Naive thymus-derived CD4-positive, alpha-beta T cell (primary cell): ENCODE measurements at places on chromosomes 3 and 15. TPM values are rescaled to one million over a fixed set of nuclear protein-coding genes. Genes with fewer than 3 reads are reported as not detected.

GRCh38 chr3:62529230-62529629 is 155.9 kb upstream of the FEZF2 start:
- no peaks in the 10 kb centered on the region for H3K36me3 ChIP-seq
- H3K27ac ChIP-seq = no peak overlapping the region
- no peaks in the 10 kb centered on the region for H3K27me3 ChIP-seq
- no peak for DNase-seq

GRCh38 chr3:61601831-61602230 is 40.5 kb downstream of the PTPRG start:
- no peaks in the 10 kb centered on the region for H3K4me1 ChIP-seq
- H3K27ac ChIP-seq = no peak overlapping the region
- no peaks in the 10 kb centered on the region for H3K36me3 ChIP-seq
- H3K4me3 ChIP-seq = no peak overlapping the region

- no peak overlapping the region for H3K27ac ChIP-seq
- DNase-seq = no peak
- no peaks in the 10 kb centered on the region for H3K36me3 ChIP-seq
- no peaks in the 10 kb centered on the region for H3K27me3 ChIP-seq
- H3K4me3 ChIP-seq = no peak overlapping the region
- H3K4me1 ChIP-seq = no peaks in the 10 kb centered on the region
Observed at GRCh38 chr3:10780922-10781321, 35.1 kb upstream of the SLC6A11 start.

GRCh38 chr3:184615396-184615795 is 53.8 kb downstream of the EPHB3 start:
- DNase-seq = no peak
- no peaks in the 10 kb centered on the region for H3K27me3 ChIP-seq
- H3K4me1 ChIP-seq = peaks cover 12% of the 10 kb centered on the region
- H3K4me3 ChIP-seq = no peak overlapping the region
- H3K36me3 ChIP-seq = no peaks in the 10 kb centered on the region
- H3K27ac ChIP-seq = no peak overlapping the region

GRCh38 chr15:72562386-72562785 is 88.3 kb downstream of the ARIH1 start:
- no peak overlapping the region for H3K4me3 ChIP-seq
- H3K36me3 ChIP-seq = peaks cover 8% of the 10 kb centered on the region
- no peaks in the 10 kb centered on the region for H3K27me3 ChIP-seq
- no peak for DNase-seq
- no peaks in the 10 kb centered on the region for H3K4me1 ChIP-seq
- no peak overlapping the region for H3K27ac ChIP-seq

GRCh38 chr3:38114875-38115644 is 21.9 kb downstream of the ACAA1 start:
- no peak overlapping the region for H3K27ac ChIP-seq
- no peaks in the 10 kb centered on the region for H3K27me3 ChIP-seq
- no peak for DNase-seq

FAM81A gene
- total RNA-seq = 0.61 TPM

GASK1A gene
- 0.24 TPM for total RNA-seq

IGSF11 gene
- not detected for total RNA-seq

C2CD4A gene
- not detected for total RNA-seq

KLHL6 gene
- 38.7 TPM for total RNA-seq

- H3K4me1 ChIP-seq = peaks cover 9% of the 10 kb centered on the region
- H3K27ac ChIP-seq = no peak overlapping the region
- no peak overlapping the region for H3K4me3 ChIP-seq
- no peaks in the 10 kb centered on the region for H3K36me3 ChIP-seq
- DNase-seq = no peak
Observed at GRCh38 chr3:45034612-45035252, 8.6 kb downstream of the CLEC3B start.

DNA sequence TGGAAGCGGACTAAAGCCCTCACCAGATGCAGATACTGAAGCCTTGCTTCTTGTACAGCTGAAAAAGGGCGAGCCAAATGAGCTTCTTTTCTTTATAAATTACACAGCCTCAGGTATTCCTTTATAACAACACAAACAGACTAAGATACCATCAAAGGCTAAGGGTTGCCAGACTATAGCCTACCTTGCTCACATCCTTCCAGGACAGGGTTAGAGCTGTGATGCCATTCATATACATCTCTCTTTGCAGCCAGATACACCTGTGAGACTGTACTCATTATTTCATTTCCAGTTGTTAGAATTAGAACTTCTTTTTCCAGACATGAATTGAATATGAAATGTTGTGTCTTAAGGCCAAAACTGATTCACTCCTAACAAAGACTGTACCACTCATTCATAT is 262.8 kb upstream of the NR2F2 start:
- H3K27me3 ChIP-seq = no peaks in the 10 kb centered on the region
- H3K4me1 ChIP-seq = no peaks in the 10 kb centered on the region
- H3K36me3 ChIP-seq = no peaks in the 10 kb centered on the region
- no peak overlapping the region for H3K4me3 ChIP-seq

DNA sequence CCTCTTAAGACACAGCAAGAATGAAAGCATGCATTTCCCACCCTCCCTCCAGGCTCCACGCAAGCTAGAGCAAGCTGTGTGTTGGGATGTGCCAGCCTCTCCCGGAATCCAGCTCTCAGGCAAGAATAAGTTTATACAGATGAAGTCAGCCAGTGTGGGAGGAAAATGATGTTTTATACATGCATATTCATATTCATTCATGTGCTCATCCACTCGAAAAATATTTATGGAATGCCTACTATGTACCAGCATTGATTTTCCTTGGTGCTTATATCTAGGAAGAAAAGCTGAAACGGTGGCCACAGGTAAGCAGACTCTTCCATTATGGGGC is 62.7 kb downstream of the KLHL6 start:
- H3K36me3 ChIP-seq = no peaks in the 10 kb centered on the region
- no peak for DNase-seq
- H3K4me3 ChIP-seq = no peak overlapping the region
- no peaks in the 10 kb centered on the region for H3K27me3 ChIP-seq
- H3K4me1 ChIP-seq = no peaks in the 10 kb centered on the region
- no peak overlapping the region for H3K27ac ChIP-seq

CHCHD4 gene
- 3.5 TPM for total RNA-seq

PP2D1 gene
- total RNA-seq = not detected

FSD2 gene
- total RNA-seq = not detected in 2 replicates

DNA sequence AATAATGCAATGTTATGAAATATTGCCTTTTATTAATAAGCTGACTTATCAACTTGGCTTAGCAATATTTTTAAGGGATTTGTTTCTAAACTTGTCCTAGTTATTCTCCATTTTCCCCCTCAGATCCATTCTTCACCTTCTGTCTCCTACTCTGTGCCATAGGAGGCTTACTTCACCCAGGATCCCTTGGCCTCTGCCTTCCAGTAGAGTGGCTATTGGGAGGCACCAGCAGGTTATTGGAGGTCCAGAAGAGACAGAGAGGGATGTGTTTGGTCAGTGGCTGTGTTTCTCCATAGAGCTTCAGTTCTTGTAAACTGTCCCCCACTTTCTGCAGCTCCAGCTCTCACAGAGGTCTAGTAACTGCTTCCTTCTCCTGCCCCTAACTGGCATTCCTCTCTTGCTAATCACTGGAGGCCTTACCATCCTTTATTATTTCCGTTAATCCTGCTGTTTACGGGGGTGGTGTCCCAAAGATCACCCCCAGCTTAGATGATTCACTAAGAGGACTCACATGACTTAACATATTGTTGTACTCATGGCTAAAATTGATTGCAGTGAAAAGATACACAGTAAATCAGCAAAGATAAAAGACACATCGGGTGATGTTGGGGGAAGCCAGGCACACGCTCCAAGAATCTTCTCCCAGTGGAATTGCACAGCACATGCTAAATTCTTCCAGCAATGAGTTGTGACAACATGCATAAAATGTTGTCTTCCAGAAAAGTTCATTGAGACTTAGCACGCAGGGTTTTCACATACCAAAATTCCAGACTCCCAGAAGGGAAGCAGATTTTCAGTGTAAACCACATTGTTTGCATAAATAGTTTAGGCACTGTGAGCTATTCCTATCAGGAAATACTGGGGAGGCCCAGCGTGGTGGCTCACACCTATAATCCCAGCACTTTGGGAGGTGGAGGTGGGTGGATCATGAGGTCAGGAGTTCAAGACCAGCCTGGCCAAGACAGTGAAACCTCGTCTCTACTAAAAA is 67.5 kb downstream of the RPL22L1 start:
- no peak overlapping the region for H3K27ac ChIP-seq
- no peak overlapping the region for H3K4me3 ChIP-seq
- H3K36me3 ChIP-seq = no peaks in the 10 kb centered on the region
- H3K4me1 ChIP-seq = no peaks in the 10 kb centered on the region
- no peak for DNase-seq

DNA sequence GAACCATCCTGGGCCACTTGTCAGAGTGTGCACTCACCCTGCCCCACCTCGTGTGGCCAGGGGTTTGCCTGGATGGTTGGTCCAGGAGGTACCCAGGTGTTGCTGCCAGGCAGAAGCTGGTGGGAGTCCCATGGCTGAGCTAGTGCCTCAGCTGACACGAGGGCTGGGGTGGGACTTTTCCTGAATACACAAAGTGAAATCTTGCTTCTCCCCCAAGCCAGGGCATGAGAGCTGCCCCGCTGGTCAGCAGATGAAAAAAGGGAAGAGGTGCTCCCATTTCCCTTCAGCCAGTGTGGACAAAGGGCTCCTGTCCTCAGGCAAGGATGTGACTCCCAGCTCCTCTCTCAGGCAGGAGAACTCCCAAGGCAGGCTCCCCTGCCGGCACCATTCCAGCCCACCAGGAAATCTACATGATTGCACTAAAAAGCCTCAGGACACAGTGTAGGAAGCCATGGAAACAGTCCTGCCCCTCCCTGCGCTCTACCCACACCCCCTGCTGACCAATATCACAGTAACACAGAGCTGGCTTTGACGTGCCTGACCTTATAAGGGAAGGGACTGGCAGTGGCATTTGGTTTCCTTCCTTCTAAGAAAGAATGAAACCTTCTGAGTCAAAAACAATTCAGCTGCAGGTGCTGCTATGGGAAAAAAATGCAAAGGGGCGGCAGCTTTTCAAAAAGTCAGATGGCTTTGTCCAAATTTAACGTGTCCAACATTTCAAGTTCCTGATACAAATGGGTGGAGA is 33.9 kb downstream of the MYO5C start:
- H3K27me3 ChIP-seq = no peaks in the 10 kb centered on the region
- DNase-seq = peak; percentile 31
- peaks cover 34% of the 10 kb centered on the region for H3K4me1 ChIP-seq
- no peak overlapping the region for H3K4me3 ChIP-seq
- H3K27ac ChIP-seq = peak overlapping the region; percentile 35
- H3K36me3 ChIP-seq = no peaks in the 10 kb centered on the region

ITGB5 gene
- 2.1 TPM for total RNA-seq

- no peaks in the 10 kb centered on the region for H3K27me3 ChIP-seq
- H3K36me3 ChIP-seq = no peaks in the 10 kb centered on the region
- H3K4me1 ChIP-seq = no peaks in the 10 kb centered on the region
- no peak overlapping the region for H3K27ac ChIP-seq
- no peak overlapping the region for H3K4me3 ChIP-seq
Observed at GRCh38 chr15:92664178-92664900, 8.8 kb upstream of the FAM174B start.

DNA sequence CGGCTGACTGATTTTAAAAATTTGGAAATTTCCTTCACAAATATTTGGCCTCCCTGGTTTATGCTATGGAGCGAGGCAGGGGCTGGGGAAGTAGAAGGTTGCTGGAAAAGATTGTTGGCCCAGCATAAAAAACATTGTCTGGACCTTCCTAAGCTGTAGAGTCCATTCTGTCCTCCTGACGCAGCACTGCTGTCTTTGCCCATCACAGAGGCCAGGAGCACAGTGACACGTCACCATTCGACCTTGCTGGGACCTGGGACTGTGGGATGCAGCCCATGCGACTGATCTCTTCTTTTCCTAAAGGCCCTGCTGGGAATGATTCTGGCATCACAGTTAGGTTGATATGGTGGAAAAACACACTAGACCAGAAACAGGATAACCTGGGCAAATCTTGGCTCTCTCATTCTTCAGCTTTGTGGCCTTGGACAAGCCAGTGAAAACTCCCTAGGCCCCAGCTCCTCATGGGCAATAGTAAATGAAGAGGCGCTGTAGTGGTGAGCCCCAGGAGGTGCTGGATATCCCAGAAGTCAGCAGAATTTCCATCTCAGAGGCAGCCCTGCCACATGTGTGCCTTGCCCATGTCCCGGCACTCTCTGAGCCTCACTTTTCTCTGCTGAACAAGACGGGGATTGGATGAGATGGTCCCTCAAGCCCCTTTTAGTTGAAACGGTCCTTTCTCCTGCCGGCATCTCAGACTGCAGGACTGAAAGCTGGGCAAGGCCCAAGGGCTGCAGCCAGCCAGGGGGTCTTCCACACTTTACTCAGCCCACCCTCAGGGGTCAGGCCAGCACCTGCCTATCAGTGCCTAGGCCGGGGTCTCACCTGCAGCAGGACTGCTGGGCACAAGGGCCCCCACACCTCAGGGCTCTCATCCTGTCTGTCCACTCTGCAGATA is 69.6 kb downstream of the SENP2 start:
- no peaks in the 10 kb centered on the region for H3K27me3 ChIP-seq
- DNase-seq = no peak
- H3K36me3 ChIP-seq = no peaks in the 10 kb centered on the region
- no peaks in the 10 kb centered on the region for H3K4me1 ChIP-seq

DNA sequence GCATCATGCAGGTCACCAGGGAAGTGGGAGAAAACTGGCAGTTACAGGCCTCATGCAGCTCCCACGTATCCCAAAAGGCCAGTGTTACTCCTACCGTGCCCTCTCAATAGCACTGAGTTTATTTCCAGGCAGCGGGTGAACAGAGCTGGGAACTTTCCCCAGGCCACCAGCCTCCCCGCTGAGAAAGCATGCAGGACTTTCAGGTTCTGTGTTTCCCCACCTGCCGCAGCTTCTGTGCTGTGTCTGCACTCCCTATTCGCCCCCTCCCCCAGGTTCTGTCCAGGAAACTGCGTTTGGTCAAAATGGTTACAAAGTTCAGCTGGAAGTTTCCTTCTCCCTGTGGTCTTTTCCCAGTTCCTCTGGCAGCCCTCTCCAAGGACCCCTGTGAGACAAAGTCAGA is 21.4 kb downstream of the NEK11 start:
- no peaks in the 10 kb centered on the region for H3K4me1 ChIP-seq
- H3K4me3 ChIP-seq = no peak overlapping the region
- DNase-seq = no peak
- H3K36me3 ChIP-seq = no peaks in the 10 kb centered on the region

GRCh38 chr3:60025096-60026050 is 975.5 kb upstream of the CFAP20DC start:
- no peaks in the 10 kb centered on the region for H3K36me3 ChIP-seq
- no peak overlapping the region for H3K4me3 ChIP-seq
- no peaks in the 10 kb centered on the region for H3K4me1 ChIP-seq
- DNase-seq = no peak
- H3K27me3 ChIP-seq = no peaks in the 10 kb centered on the region

- no peaks in the 10 kb centered on the region for H3K36me3 ChIP-seq
- no peaks in the 10 kb centered on the region for H3K4me1 ChIP-seq
- H3K27ac ChIP-seq = no peak overlapping the region
- no peak overlapping the region for H3K4me3 ChIP-seq
- no peaks in the 10 kb centered on the region for H3K27me3 ChIP-seq
- DNase-seq = no peak
Observed at GRCh38 chr3:101065962-101066361, 72.7 kb upstream of the ABI3BP start.

- no peak overlapping the region for H3K27ac ChIP-seq
- H3K4me3 ChIP-seq = no peak overlapping the region
- H3K27me3 ChIP-seq = no peaks in the 10 kb centered on the region
- H3K4me1 ChIP-seq = peaks cover 1% of the 10 kb centered on the region
Observed at GRCh38 chr3:107425033-107425432, 47.8 kb downstream of the CCDC54 start.

GRCh38 chr15:98873441-98874218 is 134.0 kb downstream of the PGPEP1L start:
- H3K4me3 ChIP-seq = no peak overlapping the region
- no peaks in the 10 kb centered on the region for H3K4me1 ChIP-seq
- no peaks in the 10 kb centered on the region for H3K27me3 ChIP-seq
- no peak for DNase-seq
